ENCODE measurements at places on chromosomes 7 and 10. TPM values are rescaled to one million over a fixed set of nuclear protein-coding genes. Genes with fewer than 3 reads are reported as not detected.

GRCh38 chr7:69657331-69657730, 59.1 kb downstream of the AUTS2 start:
- DNase-seq = no peak

DNA sequence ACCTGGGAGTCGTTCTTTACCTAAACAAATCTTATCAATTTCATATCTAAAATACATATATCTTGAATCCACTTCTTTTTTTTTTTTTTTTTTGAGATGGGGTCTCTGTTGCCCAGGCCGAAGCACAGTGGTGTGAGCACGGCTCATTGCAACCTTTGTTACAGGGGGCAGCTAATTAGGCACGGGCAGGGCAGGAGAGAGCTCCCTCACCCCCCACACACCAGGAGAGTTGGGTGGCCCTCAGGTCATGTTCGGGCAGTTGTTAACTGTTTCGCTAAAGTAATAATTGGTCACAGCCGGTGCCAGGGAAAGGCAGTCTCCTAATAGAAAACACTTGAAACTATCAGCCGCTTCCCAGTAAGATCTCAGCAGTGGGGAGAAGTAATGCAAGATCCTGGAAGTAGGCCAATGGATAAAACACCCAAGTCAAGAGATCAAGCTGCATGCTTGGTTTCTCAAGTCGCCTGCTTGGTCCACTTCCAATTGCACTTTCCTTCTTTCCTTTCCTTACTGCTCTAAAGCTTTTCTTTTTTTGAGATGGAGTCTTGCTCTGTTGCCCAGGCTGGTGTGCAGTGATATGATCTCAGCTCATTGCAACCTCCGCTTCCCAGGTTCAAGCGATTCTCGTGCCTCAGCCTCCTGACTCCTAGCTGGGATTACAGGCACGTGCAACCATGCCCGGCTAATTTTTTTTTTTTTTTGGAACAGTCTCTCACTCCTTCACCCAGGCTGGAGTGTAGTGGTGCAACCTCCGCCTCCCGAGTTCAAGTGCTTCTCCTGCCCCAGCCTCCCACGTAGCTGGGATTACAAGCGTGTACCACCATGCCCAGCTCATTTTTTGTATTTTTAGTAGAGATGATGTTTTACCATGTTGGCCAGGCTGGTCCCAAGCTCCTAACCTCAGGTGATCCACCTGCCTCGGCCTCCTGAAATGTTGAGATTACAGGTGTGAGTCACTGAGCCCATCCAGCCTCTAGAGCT, 21.3 kb upstream of the EFCAB10 start:
- DNase-seq = no peak

KCNIP2 gene
- 2.0 TPM for total RNA-seq

CPVL gene
- 39.0 TPM for total RNA-seq

WDR86 gene
- 0.75 TPM for total RNA-seq

LRCH4 gene
- total RNA-seq = 8.2 TPM

OTUD1 gene
- 5.9 TPM for total RNA-seq

DNA sequence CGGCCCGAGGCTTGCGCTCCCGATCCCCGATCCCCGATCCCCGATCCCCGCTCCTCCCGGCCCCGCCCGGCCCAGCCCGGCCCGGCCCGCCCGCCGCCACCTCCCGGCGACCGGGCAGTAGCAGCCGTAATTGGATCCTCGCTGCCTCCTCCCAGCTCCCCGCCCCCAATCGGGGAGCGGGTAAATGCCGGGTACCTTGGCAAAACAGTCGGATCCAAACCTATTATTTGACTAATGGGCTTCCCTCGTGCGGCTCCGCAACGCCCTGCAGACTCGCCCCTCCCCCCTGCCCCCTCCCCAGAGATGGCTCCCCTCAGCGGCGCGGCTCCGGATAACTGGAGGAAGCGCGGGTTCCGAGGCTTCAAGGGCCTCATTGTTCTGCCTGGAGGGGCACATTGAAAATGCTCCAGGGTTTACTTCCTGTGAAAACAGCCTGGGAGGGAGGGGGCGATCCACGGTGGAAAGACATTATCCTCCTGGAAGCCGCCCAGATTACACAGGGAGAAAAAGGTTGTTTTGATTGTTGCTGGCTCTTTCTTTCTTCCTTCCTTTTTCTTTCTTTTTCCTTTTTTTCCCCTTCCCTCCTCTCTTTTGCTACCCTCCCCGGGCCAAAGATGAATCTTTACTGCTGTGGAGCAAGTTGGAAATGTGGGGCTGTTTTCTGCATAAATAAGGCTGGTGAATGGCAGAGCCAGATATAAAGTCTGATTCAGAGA, 94.7 kb upstream of the ZMIZ1 start:
- DNase-seq = peak; percentile 62

MSMB gene
- not detected for total RNA-seq

GRCh38 chr10:53111529-53111928, 338.9 kb upstream of the MBL2 start:
- DNase-seq = no peak

GRCh38 chr10:103416436-103417147, 20.2 kb downstream of the PDCD11 start:
- DNase-seq = peak; percentile 54

DNA sequence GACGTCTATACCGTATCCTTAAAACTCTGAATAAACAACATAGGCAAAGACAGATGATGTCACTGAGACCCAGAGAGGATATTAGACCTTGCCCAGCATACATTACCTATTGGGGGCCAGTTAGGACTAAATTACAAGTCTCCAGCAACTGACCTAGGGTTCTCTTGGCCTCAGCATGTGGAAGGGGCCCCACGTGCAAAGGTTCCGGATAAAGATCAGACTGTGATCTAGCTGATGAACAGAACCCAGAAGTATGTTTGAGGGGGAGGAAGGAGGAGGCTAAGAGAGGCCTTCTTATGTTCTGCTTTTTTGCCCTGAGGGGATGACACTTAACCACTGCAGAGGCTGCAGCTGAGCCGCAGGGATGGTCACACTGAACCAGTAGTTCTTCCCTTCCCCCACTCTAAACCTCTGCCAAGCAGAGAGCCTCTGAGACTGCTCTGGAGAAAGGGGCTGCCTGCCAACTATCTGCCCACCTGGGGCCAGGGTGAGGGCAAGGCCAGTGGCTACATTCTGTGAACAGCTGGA, 24.0 kb upstream of the KMT2C start:
- DNase-seq = no peak

- DNase-seq = no peak
Measured at GRCh38 chr10:17076626-17077345, 52.8 kb downstream of the CUBN start.

RRP12 gene
- 6.1 TPM for total RNA-seq
